ENCODE measurements at places on chromosomes 12 and 14.

DNA sequence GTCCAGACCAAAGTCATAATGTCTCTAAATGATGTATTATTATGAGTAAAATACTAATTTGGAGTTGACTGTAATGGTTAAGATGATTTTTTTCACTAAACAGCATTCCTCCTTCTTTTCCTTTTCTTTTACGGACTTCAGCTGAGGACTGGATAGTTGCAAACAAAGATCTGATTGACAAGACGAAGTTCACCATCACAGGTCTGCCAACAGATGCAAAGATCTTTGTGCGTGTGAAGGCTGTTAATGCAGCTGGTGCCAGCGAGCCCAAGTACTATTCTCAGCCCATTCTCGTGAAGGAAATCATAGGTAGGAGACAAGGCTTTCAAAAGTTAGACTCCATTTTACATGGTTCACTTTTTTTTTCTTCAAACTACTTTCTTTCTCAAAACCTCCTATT lies 29.8 kb upstream of the CHPT1 start:
- DNase-seq = no peak

- DNase-seq = no peak
Measured at GRCh38 chr14:37139710-37140109, 32.7 kb downstream of the SLC25A21 start.

DNA sequence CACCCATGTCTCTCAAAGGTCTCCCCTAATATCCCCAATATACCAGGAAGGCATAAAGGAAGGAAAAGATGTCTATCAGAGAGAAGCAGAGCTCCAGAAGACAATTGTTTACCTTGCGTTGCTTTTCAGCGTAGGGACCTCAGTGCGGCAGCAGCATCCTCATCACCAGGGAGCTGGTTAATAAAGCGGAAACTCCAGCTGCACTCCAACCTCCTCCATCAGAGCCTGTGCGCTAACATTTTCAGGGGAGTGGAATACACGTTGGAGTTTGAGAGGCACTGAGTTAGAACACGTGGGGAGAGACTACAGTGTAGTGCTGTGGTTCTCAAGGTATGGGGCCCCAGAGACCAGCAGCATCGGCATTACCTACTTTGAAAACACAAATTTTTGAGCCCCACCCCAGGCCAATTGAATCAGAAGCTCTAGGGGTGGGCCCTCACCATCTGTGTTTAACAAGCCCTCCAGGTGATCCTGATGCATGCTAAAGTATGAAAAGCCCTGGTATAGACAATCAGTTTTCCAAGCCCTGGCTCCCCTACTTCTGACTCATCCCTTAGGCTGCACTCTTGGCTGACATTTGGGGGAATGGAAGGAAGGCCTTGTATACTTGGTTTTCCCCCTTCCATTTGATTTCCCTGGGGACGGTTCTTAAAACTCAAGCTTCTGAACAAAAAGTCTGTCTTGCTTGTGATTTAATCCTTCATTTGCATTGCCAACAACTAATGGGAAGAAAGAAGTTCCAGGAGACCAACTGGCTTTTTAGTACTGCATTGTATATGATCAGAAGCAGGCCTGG lies 419.0 kb upstream of the CCDC196 start:
- DNase-seq = no peak

- DNase-seq = no peak
Measured at GRCh38 chr12:51409846-51410245, 14.8 kb upstream of the SLC4A8 start.

- no peak for DNase-seq
Measured at GRCh38 chr12:22121224-22121623, 75.2 kb downstream of the CMAS start.
